ENCODE measurements at places on chromosomes 6 and 20.

GRCh38 chr6:121438869-121439268 is 3.4 kb downstream of the GJA1 start:
- no peak for DNase-seq

DNA sequence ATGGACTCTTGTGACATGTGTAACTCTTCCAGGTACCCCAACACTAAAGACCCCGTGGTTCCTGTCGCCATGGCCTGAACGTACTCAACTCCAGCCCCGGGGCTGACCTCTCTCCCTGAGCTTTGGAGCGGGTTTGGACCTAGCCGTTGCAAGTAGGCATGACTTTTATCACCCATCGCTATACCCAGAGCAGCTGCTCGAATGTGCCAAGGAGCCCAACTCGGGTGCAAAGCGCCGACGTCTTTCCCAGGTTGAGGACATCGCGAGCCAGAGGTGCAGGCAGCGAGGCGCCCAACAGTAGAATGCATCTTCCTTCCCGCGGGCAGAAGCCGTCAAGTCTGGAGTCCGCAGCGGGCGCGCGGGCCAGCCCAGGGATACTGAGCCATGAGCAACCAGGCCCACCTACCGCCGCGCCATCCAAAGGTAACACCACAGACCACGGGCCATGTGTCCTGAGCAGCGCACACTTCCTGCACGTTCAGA is 5.7 kb upstream of the LAMP5 start:
- DNase-seq = no peak

GRCh38 chr6:84066536-84066935 is 33.0 kb downstream of the MRAP2 start:
- no peak for DNase-seq

- DNase-seq = no peak
These were observed 39.4 kb downstream of the RRBP1 start for GRCh38 chr20:17642404-17643269.

DNA sequence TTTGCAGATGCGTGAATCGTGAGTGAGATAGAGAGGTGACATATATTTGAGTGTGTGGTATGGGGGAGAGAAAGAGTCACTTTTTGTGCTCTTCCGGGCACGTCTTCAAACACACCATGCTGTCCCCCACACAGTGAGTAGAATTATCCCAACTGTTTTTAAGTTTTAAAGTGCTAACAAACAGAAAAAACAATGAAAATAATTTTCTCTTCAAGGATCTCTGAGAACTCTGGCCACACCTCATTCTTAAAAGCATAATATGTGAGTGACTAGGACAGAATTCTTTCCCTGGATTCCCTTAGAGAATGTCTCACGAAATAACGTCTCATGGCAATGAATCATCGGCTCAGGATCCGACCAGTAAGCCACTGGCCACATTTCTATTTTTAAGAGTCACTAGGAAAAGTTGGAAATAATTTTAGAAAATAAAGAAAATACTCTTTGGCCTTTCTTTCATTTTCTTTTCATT is 235.7 kb upstream of the ZNF217 start:
- DNase-seq = no peak

DNA sequence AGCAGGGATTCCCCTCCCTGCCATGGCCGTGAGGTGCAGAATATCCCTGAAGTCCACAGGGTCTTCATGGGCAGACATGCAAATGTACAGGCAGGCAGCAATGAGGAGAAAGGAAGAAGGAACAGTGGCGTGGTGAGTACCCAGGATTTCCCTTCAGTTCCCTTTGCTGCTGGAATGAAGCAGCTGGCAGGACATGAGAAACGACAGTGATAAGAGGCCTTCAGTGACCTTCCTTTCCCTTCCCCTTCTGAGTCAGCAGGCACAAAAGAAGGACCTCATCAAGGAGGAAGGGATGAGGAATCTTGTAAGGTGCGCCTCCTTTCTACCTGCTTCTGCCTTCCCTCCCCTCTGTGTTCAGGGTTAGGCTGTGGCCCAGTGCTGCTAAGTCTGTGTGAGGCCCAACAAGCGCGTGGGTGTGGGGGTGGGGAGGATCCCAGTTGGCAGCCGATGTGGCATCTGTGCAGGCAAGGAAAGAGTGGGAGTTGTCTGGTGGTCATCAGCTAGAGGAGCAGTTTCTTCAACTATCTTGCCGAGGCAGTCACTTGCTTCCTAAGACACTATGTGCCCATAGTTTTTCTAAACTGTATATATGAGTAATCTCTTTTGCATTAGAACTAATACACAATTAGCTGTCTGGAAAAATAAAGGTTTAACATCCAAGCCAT is 29.5 kb upstream of the FBXO9 start:
- DNase-seq = no peak

- no peak for DNase-seq
These were observed 3.9 kb upstream of the C20orf202 start for GRCh38 chr20:1199212-1199873.

DNA sequence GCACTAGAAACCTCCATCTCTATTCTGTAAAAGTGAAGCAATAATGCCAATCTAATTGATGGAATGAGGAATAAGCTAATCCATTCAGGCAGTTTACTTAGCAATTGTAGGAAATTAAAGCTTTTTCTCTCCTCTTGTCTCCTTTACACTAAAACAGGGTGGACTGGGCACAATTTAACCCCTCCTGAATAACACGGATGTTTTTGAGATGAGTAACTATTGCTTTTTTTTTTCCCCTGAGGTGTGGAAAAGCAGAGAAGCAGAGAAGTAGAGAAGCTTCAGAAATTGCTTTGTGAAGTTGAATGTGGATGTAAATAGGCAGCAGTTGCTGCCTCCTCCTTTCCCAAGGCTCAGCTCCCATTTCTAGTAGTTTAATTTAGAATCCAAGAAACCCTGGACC is 40.0 kb upstream of the GCNT2 start:
- DNase-seq = no peak

GRCh38 chr6:52284460-52285176 is at the start of gene MCM3:
TSS of gene MCM3 (minus strand) at chr6:52284742. CDS start at chr6:52284674, 68 bp downstream.
- DNase-seq = peak; percentile 98

DNA sequence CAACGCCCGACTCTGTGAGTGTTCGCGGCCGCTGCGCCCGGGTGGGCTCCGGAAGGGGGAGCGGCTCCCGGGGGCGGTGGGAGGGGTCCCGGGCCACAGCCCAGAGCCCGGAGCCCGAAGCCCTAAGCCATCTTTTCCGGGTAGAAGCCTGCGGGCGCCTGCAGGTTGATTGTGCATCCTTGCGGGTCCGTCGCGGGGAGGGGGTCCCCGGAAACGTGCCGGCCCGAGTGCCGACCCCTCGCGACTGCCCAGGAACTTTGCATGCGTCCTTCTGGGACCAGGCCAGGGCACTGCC is 413 bp downstream of the PTPRA start:
- DNase-seq = no peak

DNA sequence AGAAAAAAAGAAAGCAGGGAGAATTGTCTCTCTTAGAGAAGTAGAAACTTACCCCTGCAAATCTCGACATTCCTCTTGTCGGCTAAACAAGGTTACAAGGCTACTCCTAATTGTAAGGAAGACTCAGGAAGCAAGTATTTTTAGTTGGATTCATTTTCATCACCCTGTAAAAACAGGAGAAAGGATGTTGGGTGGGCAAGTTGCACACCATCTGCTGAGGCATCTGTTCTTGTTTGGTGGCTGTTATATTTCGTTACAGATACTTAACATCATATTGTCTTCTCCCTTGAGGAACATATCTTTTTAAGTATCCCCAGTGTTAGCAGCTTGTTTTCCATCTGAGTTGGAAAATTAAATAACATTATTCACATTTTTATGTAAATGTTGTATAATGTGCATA is 187.5 kb downstream of the PLCB4 start:
- DNase-seq = no peak

DNA sequence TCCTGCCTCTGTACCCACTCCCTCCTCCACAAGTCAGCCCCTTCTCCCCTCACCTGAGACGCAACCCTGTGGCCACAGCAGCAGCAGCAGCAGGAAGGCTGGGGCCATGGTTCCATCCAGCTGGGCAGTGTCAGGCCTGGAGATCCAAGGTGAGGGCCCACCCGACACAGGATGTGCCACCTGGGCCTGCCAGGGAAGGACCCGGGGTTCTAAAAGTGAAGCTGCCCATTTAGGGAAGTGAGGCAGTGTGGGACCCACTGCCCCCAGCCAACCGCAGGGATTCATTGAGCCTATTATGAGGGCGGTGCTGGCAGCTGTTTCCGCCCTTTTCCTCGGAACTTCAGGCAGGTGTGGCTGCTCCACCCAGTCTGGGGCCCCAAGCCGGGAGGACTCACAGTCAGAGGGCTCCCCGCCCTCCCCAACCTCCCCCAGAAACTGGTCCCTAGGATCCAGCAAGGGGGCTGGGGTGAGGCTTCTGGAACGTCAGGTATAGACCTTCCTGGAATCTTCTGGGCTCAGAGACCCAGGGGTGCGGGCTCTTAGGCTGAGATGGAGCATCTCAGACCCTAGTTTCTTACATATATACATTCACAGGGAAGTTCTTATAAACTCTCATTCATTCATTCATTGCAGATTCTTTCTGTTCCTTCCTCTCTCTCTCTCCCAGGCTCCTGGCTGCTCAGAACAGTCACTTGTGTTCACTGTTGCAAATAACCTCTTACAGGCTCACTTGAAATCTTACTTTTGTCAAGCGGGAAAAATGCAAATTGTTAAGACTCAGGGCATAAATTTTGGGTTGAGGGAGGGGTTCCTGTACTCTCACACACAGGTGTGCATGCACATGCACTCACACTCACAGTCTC is at the start of gene TREML2:
TSS of gene TREML2 (minus strand) at position 249 of the 863 bp plus-strand sequence. CDS start at position 108, 141 bp downstream.
- no peak for DNase-seq

GRCh38 chr6:113674075-113674474 is 183.1 kb upstream of the MARCKS start:
- no peak for DNase-seq

DNA sequence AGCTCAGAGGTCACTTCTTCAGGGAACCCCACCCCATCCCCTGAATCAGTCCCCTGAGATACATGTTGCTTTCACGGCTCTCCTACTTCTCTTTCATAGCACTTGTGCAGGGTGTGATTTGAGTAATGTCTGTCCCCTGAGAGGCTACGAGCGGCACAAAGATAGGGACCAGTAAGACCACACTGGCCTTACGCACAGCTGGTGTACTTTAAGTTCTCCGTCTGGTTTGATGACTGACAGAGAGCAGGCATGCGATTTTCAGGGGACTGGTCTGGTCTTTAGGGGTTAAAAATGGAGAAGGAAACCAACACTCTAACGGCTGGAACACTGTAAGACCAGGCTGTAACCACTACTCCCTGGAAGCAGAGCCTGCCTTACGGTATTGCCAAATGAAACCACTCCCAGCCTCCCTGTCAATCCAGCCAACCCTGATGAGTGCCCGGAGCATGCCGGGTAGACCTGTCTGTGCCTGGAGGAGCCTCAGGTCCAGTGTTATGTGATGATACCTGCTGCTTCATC is 47.1 kb downstream of the ELMO2 start:
- DNase-seq = no peak

GRCh38 chr6:81772741-81773140 is 20.3 kb upstream of the TENT5A start:
- DNase-seq = no peak

DNA sequence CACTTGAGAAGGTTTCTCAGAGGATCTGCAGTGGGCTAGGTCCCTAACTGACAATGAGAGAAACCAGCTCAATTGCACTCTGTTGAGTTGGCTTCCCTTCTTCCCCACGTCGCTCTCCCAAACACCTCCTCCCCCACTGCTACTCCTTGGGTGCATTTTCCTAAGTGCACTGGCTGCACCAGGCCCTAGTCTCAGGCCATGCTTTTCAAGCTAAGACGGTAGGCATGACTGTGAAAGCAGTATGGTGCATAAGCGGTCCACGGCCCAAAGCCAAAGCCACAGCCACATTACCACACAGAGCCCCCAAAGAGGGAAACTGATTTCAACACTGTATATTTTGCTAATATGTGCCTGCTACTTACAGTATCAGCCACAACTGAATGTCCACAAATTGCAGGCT is 62.1 kb upstream of the RBM24 start:
- no peak for DNase-seq

- no peak for DNase-seq
These were observed 9.7 kb downstream of the LRRN4 start for GRCh38 chr20:6044115-6044514.

DNA sequence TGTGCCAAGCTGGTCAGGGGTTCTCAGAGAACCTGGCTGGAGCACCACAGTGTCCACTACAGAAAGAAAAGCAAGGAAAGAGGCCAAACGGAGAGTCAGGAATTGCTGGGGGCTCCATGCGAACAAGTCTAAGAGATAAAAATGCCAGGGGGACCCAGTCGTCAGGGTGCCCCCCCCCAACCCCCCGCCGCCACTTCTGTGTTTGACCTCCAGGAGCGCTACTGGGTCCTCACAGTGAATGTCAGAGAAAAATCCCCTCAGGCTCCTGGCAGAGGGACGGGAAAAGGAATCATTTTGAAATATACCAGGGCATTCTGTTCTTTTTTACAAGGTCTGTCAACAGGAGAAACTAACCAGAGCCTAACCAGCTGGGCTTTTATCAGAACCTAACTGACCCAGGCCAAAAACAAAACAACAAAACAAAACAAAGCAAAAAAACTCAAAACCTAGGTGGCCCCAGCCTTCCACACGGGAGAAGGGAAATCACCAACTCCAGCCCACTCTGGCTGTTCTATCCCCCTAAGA is 17.9 kb upstream of the NELFCD start:
- no peak for DNase-seq

GRCh38 chr6:33724102-33725023 is 12.9 kb upstream of the UQCC2 start:
- DNase-seq = no peak

DNA sequence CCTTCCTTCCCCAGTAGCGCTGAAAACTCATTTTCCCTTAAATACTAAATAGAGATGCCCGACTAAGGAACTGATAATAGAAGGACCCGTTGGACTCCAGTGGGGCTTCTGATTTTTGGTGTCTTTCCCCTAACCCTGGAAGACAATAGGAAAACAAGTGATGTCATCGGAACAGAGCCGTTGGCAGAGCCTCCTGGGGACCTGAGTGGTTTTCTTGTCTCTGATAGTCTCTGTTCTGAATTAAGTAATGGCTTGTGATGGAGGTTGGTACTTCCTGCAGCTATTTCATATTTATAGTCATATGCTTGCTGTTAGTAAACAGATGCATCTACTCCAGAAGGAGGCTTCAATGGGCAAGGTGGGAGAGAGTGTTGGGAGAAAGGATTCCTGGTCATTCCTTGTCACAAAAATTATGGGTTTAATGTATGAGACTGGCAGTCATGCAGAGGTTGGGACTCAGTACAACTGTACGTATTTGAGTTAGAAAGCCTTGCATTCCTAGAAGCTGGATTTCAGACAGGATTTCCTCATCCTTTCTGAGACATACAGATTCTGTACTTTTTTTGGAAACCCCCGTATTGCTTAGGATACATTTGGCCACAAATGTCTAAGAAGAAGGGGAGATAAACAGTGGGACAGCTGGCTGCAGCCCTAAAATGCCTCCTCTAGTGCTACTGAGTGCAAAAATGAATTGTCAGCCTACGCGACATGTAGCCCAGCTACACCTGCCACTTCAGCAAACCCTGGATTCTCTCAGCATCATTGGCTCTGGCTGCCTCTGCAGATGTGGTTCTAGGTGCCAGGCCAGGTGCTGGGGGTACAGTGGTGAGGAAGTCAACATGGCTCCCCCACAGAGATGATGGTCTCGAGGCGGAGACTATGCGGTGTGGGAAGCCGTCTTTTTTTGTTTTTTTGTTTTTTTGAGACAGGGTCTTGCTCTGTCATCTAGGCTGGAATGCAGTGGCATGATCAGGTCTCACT is 38.1 kb downstream of the CDS2 start:
- no peak for DNase-seq

GRCh38 chr20:51482836-51483473 is 59.6 kb downstream of the NFATC2 start:
- DNase-seq = no peak

- no peak for DNase-seq
These were observed 21.7 kb downstream of the KCNK5 start for GRCh38 chr6:39207416-39208222.
